ENCODE measurements at places on chromosomes 16 and 17.
A peak's percentile ranks its signal among the peaks of the same experiment; 100 is the strongest.

DNA sequence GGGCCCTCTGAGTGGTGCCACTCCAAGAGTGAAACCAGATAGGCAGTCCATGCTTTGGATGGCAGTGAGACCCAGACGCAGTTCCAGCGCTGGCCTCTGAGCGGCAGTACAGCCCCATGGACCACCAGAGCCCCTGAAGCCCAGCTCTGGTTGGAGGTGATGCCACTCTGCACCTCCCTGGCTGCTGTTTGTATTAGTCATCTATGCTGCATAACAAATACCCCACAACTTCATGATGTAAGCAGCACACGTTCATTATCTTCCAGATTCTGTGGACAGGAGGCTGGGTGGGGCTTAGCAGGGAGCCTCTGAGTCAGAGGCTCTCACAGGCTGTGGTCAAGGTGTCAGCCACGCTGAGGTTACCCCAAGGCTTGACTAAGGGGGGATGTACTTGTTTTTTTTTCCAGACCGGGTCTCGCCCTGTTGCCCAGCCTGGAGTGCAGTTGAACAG, 5.1 kb upstream of the NME4 start:
- DNase-seq: peak; percentile 73

- no peak for DNase-seq
Observed at GRCh38 chr16:86351041-86351784, 159.1 kb upstream of the FOXF1 start.

DNA sequence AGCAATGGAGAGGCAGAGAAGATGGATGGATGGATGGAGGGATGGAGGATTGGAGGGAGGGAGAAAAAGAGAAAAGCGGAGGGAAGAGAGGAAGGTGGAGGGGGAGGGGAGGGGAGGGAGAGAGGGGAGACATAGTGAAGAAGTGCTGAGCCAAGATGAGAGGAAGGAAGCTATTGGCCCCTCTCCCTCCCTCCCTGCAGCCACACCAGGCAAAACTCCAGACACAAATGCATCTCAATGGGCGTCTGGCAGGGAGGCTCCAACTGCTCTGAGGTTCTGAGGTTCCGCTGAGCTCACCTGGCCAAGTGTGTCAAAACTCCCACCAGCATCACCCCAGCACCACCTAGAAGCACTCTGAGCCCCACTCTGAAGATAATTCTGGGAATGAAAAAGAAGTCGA, 26.9 kb upstream of the PHB1 start:
- no peak for DNase-seq

- no peak for DNase-seq
Observed at GRCh38 chr17:57160624-57161023, 75.6 kb downstream of the AKAP1 start.

GRCh38 chr17:34370997-34371395, 8.0 kb upstream of the CCL1 start:
- no peak for DNase-seq

DNA sequence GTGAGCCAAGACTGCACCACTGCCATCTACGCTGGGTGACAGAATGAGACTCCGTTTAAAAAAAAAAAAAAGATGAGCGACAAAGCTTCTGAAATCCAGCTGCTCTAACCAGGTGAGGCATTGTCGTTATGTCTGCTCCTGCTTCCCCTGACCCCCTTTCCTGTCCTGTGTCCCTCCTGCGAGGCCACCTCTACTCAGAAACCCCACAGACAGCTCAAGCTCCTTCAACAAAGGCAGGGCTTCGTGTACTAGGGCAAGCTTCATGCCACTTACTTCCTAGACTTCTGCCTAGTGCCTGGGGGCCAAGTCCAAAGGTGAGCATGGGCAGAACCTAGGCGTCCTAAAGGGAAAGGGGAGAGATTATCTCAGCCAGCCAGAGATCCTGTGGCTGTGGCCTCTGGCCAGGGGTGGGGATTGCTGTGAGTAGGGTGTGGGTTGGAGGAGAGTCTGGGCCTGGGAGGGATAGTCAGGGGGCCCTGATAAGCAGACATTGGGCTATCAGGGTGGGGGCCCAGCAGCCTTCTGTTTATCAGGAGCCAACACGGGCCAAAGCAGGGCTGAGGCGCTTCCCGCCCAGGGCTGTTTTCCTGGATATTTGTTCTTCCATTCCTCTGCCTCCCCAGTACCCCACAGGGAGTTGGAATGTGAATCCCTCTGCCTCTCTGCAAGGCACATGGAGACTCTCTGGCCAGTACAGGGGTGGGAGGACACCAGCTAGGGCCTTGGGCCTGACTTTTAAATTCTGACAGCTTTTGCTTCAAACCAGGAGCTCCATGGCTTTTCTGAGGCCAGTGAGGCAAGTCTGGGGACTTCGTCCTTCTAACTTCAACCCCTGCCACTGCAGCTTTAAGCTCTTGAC, 10.4 kb downstream of the ERAL1 start:
- no peak for DNase-seq

GRCh38 chr17:81543339-81543675, 8.8 kb downstream of the FAAP100 start:
- no peak for DNase-seq

DNA sequence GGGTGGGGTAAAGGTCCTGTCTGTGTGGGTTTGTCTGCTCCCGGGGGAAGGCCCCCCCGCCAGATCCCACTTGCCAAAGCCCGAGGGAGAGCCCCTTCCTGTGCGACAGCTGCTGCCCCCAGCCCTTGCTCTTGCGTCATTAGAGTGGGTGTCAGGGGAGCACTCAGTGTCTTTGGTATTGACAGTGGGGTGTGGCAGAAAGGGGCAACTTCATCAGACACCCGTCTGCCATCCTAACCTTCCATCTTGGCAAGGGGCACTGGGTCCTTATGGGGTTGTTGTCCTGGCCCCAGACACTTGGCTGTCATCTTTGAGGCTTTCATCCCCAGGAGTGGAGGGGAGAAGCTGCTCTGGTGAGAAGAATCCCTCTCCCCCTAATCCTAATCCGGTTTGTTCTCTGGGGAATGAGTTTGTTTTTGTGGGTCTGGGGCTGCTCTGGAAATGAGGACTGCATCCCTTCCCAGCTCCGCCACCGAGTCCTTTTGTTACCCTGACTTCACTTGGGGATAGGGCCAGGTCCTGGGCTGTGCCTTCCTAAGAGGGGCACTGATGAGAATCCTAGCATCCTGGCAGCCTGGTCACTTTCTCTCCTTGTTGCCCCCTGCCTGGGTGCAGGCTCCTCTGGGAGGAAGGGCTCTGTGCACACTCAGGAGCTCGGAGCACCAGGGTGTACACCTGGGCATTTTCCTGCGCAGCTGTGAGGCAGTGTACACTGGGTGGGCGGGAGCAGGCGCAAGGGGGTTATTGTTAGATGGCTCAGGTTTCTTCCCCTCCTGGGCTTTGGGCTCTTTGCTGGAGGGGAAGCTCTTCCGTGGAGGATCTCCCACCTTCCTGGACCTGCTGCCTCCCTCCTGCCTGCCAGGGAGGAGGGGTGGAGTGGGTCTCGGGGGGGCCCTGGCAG, 21.1 kb downstream of the GJD3 start:
- no peak for DNase-seq

GRCh38 chr17:51398687-51399086, 138.3 kb downstream of the UTP18 start:
- DNase-seq: no peak

GRCh38 chr16:8953064-8953463, 10.6 kb downstream of the USP7 start:
- DNase-seq: no peak

GRCh38 chr16:4496305-4496704, 20.1 kb downstream of the HMOX2 start:
- peak; percentile 83 for DNase-seq

GRCh38 chr17:67649891-67650290, 67.8 kb upstream of the NOL11 start:
- DNase-seq: no peak

- DNase-seq: no peak
Observed at GRCh38 chr16:89815639-89816348, 653 bp downstream of the FANCA start.

DNA sequence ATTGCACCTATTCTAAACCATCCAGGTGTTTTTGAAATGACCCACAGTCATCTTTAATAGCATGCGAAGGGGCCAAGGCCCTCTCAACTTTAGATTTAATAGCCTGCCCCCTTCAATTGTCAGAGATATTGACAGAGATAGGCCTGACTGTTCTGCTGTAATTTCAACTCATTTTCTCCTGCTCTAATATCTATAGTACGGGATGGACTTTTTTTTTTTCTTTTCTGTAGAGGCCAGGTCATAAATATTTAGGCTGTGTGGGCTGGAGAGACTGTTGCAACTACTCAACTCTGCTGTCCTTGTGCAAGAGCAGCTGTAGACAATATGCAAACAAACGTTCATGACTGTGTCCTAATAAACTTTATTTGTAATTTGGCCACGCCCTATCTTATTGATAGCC, 24.7 kb upstream of the KRT20 start:
- no peak for DNase-seq

DNA sequence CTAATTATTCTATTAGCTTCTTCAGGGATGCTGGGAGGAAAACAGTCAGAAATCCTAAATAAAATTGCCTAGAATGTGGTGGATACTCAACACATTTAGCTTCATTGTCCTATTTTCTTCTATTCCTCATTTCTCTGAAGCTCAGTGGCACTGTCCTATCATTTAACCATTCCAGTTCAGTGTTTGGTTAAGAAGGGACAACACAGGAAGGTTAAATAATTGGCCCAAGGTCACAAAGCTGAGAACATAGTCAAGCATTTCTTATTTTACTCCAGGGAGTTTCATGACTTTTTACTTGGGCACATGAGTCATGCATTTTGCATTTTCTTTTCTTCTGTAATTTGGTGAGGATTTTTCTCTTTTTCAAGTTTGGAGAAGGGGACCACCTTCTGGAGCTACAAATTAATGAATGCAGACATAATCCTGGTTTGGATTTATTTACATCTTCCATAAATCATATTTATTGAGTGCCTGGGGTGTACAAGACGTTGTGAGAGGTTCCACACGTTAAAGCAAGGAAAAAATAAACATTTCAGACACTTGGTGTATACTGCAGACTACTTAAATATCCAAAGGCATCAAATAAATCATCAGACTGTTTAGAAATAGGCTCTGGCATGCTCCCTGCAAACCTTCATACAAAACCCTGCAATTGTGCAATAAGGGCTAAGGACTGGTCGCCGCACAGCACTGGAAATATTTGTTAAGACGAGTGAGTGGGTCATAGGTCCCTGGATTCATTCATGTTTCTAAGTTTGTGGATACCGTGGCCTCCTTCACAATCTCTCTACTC, 263.9 kb downstream of the MAF start:
- DNase-seq: no peak

DNA sequence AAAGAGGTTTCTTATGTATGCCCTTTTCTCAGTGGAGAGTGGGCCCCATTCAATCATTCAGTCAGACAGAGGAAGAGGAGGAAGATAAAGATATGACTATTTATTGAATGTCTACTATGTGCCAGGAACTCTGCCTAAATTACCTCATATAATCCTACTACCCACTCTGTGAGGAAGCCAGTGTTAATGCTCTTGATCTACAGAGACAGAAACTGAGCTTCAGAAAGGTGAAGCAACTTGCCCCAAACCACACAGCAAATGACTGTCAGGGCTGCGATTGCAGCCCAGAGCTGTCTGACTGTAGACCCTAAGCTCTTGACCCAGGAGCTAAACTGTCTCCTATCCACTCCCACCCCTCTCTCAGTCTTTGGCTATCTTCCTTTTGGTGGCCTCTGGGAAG, 8.4 kb downstream of the SRCIN1 start:
- no peak for DNase-seq

DNA sequence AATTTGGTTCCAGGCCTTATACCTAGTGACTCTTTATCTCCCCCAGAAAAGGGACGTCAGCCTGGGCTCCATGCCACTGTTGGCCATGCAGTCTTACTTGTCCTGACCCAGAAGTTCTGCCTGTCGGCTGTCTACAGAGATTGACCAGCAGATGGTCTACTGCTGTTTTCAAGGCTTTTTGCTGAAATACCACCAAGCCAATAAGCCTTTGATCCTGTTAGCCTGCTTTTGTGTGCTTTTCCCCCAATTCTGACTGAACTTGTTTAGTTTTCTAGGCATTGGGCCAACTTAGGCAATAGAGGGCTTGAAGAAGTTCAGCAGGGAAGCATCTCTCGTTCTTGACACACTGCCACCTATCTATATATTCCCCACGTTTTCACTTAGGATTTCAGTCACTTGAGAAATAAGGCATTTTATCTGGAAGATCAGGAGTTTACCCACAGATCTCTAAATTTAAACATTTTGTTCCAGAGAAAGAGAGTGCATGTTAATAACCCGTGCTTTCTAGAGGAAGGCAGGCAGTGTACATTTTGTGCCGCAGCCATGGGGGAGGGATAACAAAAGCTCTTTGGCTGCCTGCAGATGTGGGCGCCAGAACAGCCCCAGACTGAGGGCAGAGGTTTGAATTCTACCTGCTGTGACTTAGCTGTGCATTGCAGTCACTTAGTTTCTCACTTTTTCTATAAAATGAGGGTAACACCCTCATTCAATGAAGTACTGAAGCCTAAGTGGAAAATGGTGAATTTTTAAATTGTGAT, 12.3 kb upstream of the CARMIL2 start:
- no peak for DNase-seq

GRCh38 chr17:81552244-81553017, at the start of gene FAAP100:
FAAP100 (minus strand) TSS chr17:81552353; CDS start chr17:81552330, 23 bp downstream.
- DNase-seq: peak; percentile 80

- no peak for DNase-seq
Observed at GRCh38 chr17:6040504-6040903, 29.7 kb upstream of the WSCD1 start.

DNA sequence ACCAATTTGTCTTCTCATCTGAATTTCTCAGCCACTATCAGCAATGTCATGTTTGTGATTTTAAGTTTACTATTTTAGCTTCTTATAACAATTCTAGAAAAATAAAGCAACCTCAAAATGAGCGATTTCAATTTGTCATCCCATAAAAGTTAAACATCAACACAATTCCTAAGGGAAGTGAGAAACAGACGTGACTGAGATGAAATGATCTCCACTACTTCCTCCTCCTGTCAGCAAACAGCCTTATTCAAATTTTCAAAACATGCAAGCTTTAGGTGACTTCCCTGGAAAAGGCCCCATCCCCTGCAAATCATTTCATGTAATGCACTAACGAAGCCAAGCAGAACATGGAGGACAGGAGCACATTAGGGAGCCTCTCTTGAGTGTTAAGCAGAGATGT, 64.9 kb downstream of the ZNF652 start:
- DNase-seq: no peak

GRCh38 chr16:10982465-10983150, 38.2 kb downstream of the CLEC16A start:
- no peak for DNase-seq

GRCh38 chr16:10362077-10362863, 23.6 kb upstream of the ATF7IP2 start:
- no peak for DNase-seq

- peak; percentile 65 for DNase-seq
Observed at GRCh38 chr17:17613708-17614114, 22.2 kb upstream of the PEMT start.

GRCh38 chr16:18966791-18967190, 16.9 kb upstream of the TMC7 start:
- no peak for DNase-seq

DNA sequence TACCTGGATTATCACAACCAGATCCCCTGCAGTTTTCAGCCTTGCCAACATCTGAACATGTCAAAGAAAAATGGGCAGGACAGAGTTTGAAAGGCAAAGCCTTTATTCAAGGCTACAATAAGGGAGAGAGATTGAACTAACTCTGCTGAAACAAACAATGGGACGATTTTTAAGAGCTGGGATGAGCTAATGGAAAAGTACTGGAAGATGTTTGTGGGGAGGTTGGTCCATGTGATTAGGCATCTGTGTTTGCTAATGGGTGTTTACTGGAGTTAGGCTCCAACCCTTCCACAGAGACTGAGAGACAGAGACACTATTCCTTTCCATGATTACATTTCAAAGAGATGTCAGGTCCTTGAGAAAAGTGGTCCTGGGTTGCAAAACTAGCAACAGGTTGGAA, 35.0 kb upstream of the HSBP1 start:
- DNase-seq: no peak
